ENCODE measurements at places on chromosomes 5 and 9.

DNA sequence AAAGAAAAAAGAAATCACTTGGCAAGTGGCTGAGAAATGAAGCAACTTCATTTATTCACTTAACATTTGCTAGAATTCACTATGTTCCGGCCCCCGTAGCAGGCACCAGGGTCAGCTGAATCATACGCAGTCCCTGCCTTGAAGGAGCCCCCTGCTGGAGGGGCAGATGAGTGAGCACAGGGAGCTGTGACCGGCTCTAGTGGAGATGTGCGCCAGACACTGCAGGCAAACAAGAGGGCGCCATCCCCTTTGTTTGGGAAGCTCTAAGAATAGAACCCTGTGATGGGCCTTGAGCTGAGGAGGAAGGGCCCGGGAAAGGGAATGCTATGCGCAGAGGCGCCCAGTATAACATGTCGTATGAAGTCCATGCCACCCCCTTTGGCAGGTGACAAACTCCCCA is 20.2 kb upstream of the RPL26L1 start:
- peak; percentile 39 for DNase-seq

DNA sequence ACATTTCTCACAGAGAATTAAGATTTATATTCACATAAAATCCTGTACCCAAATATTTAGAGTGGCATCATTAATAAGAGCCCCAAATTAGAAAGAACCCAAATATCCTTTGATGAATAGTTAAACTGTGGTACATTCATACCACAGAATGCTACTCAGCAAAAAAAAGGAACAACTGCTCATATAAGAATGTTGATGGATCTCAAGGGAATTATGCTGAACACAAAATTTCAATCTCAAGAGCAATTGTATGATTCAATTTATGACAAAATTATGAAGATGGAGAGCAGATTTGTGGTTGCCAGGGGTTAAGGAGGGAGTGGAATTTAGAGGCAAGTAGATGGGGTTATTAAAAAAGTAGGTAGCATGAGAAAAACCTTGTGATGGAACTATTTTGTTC is 4.5 kb upstream of the PAIP1 start:
- DNase-seq, result no peak

DNA sequence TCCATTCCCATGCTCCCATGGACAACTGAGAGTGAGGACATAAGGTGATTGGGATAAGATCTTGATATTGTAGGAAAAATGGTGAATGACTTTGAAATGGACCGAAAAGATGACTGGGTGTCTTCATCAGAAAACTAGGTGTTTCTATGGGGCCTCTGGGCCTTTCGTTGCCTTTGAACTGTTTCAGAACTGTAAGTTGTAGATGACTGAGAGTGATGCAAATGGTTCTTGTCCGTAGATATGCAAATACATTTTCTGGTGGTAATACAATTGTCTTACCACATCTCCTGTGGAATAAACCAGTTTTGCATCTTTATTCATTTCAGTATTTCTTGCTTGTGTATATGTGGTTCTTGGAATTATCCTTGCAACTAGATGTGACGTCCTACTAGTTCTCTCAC is 16.0 kb upstream of the TEX48 start:
- no peak for DNase-seq

GRCh38 chr5:398475-399295 is 44.3 kb upstream of the EXOC3 start:
- no peak for DNase-seq

GRCh38 chr9:134544388-134545214 is 97.0 kb upstream of the COL5A1 start:
- DNase-seq, result peak; percentile 77

DNA sequence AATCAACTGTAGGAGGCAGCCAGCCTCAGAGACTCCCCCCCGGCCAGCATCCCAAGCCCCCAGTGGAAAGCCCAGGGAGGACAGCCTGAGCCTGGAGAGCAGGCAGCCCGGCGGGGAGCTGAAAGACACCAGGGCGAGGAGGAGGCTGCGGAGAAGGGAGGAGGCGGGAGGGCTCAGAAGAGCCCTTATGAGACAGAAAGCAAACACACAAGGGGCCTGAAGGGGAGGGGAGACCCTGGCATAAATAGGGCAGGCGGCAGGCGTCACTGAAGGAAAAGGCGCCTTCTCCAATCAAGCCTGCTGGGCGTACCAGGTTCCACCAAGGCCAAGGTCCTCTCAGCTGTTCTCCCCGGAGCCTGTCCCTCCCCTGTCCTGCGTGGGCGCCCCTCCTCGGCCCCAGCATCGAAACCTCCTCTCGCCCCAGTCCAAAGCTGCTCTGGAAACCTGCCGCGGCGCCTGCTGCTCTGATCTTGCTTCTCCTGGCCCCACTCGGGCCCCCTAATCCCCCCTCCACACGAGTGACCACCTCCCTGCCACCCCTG is 1.3 kb downstream of the SLC9A3 start:
- no peak for DNase-seq

DNA sequence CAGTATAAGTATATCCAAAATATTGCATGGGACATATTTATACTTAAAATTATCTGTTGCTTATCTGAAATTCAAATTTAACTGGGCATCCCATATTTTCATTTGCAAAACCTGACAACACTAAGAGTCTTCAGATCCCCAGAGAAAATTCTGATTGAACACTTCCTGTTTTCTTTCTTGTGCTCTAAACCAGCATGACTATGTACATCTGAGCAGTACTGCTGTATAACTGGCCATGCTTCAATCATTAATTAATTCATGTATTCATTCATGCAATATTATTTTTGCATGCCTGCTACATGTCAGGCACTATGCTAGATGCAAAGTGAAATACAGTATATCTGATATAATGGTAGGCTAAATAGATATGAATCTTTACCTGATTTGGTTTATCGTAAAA is 461.2 kb downstream of the TLR4 start:
- DNase-seq, result no peak

DNA sequence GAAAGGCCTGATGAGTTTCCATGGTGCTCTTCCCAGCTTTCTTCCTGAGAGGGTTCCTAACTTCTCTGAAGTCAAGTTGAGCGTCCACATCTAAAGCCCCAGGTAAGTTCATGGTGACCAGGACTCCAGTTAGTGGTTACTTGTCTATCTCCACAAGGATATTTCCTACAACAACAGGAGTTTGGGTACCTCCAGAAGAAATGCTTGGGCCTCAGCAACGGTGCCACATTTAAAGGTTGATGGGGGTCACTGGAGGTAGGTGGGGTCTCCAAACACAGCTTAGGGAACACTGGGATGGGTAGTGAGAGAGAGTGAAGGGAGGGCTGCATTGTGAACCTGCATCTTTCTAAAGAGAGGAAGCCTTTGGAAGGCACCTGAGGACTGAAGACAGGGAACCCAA is 123.4 kb downstream of the BOD1 start:
- no peak for DNase-seq

- DNase-seq, result no peak
Observed at GRCh38 chr5:36482812-36483211, 123.6 kb upstream of the SLC1A3 start.

- no peak for DNase-seq
Observed at GRCh38 chr5:115350894-115351293, 54.4 kb upstream of the CCDC112 start.

DNA sequence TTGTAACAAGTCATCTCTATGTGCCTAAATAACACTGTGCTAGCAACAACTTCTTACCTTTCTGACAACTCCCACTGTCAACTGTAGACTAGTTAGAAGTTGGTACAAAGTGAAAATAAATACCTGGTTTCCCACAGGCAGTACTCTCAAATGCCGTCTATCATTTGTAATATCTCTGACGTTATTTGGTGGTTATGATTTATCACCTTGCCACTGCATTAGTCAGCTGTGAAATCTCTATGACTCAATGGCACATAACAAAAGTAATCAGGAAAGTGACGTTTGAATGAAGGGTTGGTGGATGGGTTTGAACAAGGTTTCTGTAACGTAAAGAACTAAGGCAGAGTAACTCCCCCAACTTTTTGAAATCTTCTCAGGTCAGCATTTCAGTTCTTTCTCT is 592.3 kb downstream of the MAT2B start:
- DNase-seq, result peak; percentile 61

GRCh38 chr5:89560696-89561095 is 677.7 kb upstream of the MEF2C start:
- no peak for DNase-seq

GRCh38 chr5:18551716-18552115 is 917.5 kb downstream of the TAF11L14 start:
- DNase-seq, result no peak

DNA sequence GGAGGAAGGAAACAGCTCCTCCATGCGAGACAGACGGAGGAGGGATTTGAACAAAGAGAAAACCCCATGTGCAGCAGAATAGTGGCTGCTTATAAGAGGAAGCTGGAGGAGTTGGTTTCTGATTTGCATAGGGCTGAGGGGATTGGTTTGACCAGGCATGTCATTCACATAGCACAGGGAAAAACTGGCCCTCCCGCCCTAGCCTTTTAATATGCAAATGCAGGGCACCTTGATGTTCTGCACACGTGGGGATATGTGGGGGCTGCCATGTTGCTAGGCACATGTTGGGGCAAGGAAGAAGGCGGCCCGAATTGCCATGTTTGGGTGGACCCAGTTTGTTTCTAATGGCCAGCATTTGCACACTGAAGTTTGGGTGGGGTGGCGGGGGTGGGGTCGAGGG is 42.2 kb downstream of the OSMR start:
- DNase-seq, result no peak

- DNase-seq, result no peak
Observed at GRCh38 chr9:123687246-123687751, 242.6 kb downstream of the DENND1A start.

DNA sequence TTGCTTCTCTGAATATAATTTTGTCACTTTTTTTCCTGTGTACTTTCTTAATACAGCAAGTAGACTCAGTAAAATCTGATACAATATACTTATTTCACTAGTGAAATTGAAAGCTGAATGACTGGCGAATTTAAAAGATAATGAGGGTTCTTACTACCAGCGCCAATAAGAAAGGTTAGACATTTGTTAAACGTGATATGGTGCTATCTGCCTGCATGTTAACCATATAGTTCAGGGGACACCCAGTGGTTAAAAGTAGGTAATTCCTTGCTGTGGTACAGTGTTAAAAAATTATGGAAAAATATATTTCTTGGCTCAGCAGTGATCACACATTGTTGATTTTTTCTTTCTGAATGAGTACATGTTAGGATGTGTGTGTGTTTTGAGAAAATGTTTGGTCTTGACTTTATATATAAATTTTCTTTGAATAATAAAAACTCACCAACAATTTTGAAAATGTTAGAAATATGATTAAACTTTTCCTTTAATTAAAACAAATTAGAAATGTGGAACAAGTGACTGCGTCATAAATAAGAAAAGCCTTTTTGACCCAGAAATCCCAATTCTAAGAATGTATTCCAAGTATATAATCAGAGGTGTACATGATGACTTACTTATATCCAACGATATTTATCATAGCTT is 25.8 kb downstream of the CAST start:
- peak; percentile 80 for DNase-seq

DNA sequence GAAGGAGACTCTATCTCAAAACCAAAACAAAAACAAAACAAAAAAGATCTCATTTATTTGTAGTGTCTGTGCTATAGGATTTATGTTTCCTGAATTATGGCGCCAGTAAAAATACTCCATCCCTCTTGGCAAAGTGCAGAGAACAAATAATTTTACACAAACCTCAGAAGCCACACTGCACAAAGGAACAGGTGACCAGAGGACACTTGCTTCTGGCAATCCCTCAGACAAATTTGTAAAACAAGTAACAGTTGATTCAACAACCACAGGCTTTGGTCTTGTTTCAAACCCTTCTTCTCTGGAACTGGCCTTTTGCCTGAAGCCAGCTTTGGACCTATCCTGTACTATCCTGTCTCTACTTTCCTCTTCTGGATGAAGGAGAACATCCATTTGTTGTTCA is 502.1 kb downstream of the DMAC1 start:
- DNase-seq, result no peak

DNA sequence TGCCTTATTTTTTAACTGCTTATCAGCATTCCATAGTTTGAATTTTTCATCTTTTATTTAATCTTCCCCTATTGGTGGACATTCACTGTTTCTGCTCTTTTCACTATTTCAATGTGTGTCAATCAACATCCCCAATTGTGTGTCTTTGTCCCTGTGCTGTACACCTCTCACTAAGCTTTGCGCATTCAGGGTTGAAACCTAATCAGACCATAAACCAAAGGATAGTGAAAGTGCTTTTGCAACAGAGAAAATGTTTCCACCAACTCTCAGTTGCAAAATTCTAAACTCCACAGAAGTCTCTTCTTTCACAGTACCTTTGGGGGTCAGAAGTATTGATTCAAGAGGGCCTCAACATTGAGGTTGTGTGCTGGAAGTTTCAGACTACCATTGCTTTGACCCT is 127.1 kb upstream of the SAP30L start:
- DNase-seq, result no peak

GRCh38 chr5:129747572-129748407 is at the start of gene MINAR2:
Gene MINAR2, plus strand, starts transcription at chr5:129748094. Its CDS starts 97 bp downstream, at chr5:129748191.
- DNase-seq, result no peak

DNA sequence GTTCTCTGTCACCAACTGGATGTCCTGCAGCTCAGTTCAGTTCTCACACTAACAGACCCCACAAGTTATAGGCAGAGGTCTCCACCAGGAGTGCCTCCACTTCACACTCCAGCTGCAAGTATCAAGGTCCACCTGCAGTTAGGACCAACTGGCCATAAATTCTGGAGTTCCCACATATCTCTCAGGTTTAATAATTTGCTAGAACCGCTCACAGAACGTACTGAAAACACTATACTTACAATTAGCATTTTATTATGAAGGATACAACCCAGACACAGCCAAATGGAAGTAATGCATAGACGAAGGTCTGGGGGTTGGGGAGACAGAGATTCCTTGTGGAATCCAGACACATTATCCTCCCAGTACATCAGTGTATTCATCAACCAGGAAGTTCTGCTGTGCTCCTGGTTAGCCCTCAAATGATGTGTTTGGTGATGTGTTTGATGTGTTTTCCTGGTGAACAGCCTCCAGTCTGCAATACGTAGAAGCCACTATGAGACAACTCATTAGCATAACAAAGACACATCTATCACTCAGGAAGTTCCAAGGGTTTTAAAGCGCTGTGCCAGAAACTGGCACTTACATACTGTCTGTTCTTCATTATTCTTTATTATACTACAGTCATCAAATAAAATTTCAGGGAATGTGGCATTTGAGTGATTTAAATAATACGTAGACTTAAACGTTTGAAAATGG is 25.4 kb downstream of the OGN start:
- no peak for DNase-seq

Data from fibroblast of pulmonary artery (primary cell).